ENCODE measurements at places on chromosomes 6 and 20.
A peak's percentile ranks its signal among the peaks of the same experiment; 100 is the strongest.

DNA sequence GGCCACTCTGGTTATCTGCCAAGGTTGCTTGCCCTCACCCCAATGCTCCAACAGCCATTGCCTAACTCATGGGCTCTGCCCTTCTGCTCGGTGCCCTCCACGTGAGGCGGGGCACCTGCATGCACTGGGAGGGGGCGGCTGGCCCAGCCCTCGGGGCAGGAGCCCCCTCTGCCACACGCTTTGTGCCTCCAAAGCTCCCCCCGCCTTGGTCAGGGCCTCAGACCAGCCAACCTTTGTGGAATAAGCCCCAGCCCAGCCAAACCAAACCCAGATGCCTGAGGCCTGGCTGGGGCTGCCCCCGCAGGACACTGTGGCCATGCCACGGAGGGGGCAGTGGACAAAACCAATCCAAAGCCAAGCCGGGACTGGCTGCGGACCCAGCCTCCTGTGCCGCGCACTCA is 21.4 kb downstream of the SDCBP2 start:
- DNase-seq = no peak

DNA sequence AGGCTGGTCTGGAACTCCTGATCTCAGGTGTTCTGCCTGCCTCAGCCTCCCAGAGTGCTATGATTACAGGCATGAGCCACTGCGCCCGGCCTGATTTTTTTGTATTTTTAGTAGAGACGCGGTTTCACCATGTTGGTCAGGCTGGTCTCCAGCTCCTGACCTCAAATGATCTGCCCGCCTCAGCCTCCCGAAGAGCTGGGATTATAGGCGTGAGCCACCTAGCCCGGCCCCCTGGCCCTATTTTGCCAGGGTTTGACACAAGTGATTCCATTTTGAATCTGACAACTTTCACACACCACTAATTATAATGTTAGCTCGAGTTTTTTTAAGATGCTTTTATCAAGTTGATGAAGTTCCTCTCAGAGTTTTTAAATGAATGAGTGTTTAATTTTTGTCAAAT is 25.6 kb downstream of the TTLL9 start:
- no peak for DNase-seq

GRCh38 chr6:4809999-4810918 is 34.1 kb downstream of the CDYL start:
- DNase-seq = no peak

- no peak for DNase-seq
Measured at GRCh38 chr20:62736407-62737071, 27.9 kb downstream of the NTSR1 start.

DNA sequence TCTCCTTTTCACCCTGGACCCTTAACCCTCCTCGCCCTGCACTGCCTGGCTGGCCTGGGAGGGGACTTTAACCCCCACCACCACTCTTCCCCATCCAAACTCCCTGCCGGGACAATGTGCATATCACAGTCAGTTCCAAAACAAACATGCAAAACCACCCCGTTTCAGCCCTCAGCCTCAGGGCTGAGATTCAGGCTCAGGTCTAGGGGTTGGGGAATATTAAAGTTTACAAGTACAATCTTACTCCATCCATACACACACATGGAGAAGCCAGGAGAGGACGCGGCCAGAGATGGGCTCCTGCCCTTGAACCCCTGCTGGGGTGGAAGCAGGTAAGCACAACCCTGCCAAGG is 534 bp downstream of the KIAA1755 start:
- DNase-seq = no peak

DNA sequence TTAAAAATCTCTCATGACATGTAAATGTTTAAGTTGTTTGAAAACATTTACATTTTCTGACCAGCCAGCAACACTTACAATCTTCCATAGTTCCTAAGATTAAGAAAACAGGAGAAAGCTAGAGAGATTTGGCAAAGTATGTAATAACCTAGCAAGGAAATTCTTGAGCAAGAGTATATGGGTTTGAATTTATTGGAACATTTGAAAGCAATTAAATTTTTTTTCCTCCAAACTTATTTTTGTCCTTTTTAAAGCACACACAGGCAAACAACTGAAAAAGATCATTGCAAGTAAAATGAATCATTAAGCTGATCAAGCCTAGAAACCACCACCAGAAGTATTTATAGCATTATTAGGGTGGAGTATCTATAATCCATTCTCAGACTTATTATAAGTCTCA is 20.1 kb upstream of the ZNF217 start:
- no peak for DNase-seq

- no peak for DNase-seq
Measured at GRCh38 chr20:37919389-37920040, 16.6 kb downstream of the VSTM2L start.

GRCh38 chr20:36541768-36542488 is 609 bp downstream of the MYL9 start:
- no peak for DNase-seq

DNA sequence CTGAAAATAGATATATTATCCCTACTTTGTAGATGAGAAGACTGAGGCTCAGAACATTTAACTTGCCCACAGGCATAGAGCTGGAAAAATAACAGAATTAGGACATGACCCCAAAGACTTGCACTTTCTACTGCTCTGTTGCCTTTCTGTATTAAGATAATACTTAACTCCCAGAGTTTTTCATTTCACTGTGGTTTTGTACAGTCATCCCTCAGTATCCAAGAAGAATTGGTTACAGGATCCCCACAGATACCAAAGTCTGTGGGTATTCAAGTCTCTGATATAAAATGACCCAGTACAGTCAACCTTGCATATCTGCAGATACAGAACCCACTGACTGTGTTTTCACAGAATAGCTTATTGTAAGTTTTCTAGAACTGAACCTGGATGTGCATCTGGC is 16.8 kb downstream of the MRS2 start:
- DNase-seq = no peak

DNA sequence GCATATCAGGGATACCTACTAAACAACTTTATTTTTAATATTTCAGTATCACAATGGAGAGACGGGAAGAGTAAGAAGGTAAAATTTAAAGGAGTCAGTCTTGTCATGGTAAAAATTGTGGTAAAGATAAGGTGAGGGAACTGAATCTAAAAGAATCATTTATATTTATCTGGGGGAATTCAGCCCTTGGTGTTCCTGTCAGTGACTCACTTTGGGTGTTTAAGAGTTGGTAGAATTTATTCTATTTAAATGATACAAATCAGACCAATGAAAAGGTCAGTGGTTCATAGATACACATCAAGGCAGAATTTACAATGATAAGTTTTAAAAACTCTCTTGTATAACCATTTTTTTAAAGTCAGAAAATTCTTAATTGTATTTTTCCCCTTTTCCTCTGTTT is 164.4 kb downstream of the CDKAL1 start:
- no peak for DNase-seq

DNA sequence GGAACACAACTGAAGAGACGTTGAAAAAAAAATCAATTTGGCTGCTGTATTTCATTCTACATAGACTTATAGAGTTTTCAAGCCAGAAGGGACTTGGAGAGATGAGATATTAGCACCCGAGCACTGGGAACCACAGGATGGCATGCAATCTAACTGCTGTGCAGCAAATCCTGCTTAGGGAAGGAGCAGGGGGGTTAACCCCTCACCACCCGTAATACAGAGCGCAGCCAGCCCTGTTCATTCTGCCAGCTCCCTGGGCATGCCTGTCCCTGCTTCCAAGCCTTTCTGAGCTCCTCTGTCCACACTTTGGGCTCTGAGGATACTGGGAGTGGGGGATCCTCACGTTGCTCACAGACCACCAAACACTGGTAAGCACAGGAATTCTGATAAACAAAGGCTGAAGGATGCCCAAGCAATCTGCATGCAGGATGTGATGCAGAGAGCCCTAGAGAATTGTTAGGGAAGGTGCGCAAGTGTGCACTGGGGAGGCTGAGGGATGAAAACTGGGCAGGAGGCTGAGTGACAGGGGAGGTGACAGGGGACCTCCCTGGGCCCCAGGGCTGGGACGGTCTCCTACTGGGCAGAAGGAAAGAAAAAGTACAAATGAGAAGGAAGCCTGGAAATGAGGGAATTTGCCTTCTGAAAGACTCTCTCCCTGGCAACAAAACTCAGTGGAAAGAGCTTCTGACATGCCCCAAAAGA is 34.0 kb downstream of the CPNE5 start:
- no peak for DNase-seq

DNA sequence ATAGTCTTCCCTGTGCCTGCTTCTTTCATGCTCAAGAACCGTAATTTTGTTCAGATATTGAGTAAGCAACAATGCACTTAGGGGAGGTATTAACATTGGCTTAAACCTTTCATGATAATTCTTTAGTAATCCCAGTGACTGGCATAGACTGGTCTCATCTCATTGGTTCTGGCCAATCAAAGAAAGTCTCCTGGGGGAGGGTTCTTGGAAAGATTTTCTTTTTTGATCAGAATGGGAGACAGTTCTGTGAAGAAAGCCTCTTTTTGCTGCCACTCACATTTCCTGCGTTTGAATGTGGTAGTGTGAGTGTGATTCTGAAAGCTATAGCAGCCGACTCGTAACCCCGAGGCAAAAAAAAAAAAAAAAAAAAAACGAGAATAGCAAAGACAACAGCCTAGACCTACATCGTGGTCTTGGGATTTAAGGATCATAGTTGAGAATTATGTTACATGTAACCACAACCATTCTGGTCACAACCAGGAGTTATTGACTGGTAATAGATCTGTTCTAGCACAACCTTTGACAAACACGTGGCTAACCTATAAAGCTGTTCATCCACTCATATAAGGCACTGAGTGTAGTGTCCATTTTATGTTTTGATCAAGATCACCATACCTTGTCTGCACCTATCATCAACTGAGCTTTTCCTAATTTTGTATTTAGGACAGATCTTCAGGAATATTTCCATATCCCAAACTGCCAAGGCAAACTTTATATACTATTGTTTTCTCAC is 15.1 kb upstream of the TMEM217 start:
- no peak for DNase-seq

DNA sequence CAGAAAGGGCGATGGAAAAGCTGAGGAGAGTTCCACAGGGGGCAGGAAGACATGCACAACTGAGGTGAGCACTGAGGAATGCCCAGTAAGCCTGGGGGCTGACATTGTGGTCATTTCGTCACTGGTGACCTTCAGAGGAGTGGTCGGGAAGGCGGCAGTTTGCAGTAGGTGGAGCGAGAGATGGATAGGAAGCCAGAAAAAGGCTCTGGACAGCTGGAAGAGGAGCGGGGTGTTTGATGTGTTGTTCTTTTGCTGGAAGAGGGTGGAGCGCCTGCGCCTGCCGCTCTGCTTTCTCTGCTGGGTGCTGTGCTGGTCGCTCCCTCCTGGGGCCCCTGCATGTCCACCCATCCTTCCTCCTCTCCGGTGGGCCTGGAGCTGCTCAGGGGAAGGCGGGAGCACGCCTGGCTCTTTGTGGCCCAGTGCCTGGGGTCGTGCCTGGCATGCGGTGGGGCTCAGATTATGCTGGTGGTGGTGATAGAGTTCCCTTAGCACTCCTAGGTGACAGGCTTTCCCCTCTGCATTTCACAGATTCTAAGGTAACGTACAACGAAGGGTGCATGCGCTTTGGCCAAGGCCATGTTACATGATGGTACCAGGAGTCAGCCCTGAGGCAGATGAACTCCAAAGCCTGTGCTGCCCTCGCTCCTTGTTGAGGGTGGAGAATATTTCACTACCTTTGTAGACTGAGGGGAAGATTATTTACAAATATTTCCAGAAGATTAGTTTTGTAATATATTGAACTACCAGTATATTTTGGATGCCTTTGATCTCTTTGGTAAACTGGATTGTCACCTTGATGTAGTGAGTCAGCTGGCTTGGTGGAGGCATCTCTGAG is 20.9 kb downstream of the ARID1B start:
- DNase-seq = no peak

- peak; percentile 39 for DNase-seq
Measured at GRCh38 chr6:36386495-36387439, 702 bp downstream of the ETV7 start.

GRCh38 chr20:63173552-63174191 is 42.3 kb downstream of the YTHDF1 start:
- DNase-seq = no peak

DNA sequence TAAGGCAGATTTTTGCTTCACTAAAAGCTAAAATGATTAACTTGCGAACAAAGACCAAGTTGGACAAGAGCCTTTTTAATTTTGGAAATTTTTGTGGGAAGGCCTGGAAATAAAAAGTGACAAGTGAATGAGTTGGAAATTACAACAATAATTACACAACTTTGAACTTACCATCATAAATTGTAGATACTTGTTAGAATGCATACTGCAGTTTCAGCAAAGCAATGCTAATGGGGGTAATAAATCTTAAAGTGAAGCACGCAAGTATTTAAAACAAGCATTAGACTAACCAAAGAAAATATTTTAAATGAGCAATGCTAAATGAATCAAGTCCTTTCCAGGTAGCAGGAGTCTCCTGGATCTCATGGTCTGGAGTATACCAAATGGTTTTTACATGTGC is 83.2 kb upstream of the EYA4 start:
- DNase-seq = no peak

DNA sequence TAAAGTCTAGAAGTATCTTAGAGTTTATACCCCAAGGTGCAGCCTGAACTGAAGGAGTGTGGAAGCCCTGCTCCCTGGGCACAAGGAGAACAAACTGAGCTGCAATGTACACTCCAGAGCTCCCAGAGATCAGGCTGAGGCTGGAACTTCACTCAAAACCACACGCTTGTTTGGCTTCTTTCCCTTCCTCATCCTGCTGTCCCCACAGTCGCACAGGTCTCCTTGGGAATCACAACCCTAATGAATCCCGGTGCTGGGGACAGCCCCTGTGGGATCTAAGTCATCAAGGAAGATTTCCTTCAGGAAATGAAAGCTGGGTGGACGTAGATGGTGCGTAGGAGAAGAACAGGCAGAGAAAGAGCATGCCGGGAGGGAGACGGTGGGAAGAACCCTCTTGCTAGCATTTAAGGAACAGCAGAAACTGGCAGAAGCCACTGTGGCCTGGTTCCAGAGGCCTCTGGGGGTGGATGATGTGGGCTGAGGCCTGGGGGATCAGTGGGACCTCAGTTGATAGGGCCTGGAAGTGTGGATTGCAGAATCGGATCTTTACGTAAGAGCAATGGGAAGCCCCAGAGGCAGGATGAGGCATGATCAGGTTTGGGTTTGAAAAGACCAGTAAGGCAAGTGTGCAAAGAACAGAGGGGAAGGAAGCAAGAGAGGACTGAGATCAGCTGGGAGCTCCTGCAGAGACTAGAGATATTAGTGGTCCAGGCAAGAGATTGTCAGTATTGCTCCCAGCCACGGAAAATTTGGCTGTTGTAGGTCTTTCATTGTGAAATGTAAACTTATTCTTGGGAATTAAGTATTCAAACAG is 21.4 kb downstream of the CYP24A1 start:
- DNase-seq = no peak

DNA sequence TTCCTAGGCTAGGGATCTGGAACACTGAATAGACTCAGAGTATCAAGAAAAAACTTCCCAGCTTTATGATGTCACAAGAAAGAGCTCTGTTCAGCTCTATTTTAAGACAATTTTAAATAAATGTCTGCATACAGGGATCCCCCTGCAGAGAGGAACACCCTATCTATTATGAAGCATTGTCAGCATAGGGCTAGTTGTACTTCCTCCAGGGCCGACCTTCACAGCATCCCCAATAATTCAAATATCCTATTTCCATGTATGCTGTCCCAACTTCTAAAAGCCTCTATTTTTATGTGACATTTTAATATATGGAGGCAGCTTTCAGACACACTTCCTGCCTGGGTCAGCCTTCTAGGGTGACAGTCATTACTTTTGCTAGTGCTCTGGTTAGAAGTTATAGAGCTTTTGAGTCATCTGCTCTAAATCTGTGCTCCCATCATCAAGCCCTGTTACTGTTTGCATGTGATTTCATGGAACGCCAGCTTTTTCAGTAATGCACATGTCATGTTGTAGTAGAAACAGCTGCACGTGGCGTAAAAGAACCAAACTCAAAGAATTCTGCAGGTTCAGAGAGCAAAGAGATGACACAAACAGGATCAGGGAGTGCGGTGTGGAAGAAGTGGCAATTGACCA is 189.2 kb downstream of the ADGB start:
- DNase-seq = no peak

- no peak for DNase-seq
Measured at GRCh38 chr6:18495236-18495635, 108.1 kb downstream of the RNF144B start.

Data from tibial nerve (tissue), 4 donors.